Neural crest cell (in vitro differentiated cells): ENCODE measurements at places on chromosomes 5 and 9. TPM values are rescaled to one million over a fixed set of nuclear protein-coding genes. Genes with fewer than 3 reads are reported as not detected.

GRCh38 chr5:96602776-96603175, 59.4 kb upstream of the CAST start:
- peaks cover 2% of the 10 kb centered on the region for H3K27me3 ChIP-seq
- no peak overlapping the region for H3K4me3 ChIP-seq
- peaks cover 14% of the 10 kb centered on the region for H3K4me1 ChIP-seq
- no peak for DNase-seq
- no peak overlapping the region for H3K27ac ChIP-seq

IL7R gene
- 0.11 TPM in 1 of 2 replicates, not detected in the other for total RNA-seq

DNA sequence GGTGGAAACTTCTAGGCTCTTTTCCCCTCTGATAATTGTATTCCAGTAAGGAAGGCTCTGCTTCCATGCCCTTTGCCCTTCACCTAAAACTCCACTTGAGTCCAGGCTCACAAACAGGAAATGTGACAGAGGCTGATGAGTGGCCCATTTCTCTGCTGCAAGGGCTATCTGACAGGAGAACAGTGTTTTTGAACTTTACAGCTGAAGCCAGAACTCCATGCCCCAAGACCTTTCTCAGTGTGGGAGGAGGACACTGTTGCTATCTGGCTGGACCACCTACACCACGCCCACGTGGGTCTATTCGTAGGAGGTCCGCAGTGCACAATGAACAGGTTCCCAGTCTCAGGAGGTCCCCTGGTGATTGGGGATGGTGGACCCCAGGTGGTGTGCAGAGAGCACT, 13.6 kb downstream of the GGTA1 start:
- DNase-seq = no peak
- H3K27ac ChIP-seq = peak overlapping the region; percentile 31
- H3K27me3 ChIP-seq = no peaks in the 10 kb centered on the region
- H3K4me1 ChIP-seq = peaks cover 34% of the 10 kb centered on the region
- no peak overlapping the region for H3K4me3 ChIP-seq

GRCh38 chr9:99235926-99236634, 14.0 kb downstream of the SEC61B start:
- H3K4me3 ChIP-seq = no peak overlapping the region
- H3K4me1 ChIP-seq = peaks cover 5% of the 10 kb centered on the region
- no peak overlapping the region for H3K27ac ChIP-seq
- no peaks in the 10 kb centered on the region for H3K27me3 ChIP-seq
- H3K36me3 ChIP-seq = no peaks in the 10 kb centered on the region

DNA sequence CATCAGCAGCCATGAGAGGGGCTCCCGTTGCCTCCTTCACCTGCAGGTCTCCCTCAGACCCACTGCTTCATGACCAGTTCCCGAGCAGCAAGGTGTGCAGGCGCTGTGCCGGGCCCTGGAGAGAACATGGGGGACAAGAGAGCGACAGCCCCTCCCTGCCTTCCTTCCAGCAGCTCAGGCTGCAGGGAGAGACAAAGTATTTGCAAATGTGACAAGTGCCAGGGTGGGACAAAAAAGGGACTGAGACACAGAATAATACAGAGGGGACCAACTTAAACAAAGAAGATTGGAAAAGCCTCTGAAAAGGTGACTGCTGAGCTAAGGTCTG, 22.5 kb upstream of the VDAC1 start:
- peaks cover 2% of the 10 kb centered on the region for H3K27me3 ChIP-seq
- H3K4me3 ChIP-seq = no peak overlapping the region
- DNase-seq = no peak
- no peaks in the 10 kb centered on the region for H3K36me3 ChIP-seq
- H3K4me1 ChIP-seq = peaks cover 3% of the 10 kb centered on the region

TMCO6 gene
- 25.2 and 27.4 TPM in 2 replicates for total RNA-seq

DNA sequence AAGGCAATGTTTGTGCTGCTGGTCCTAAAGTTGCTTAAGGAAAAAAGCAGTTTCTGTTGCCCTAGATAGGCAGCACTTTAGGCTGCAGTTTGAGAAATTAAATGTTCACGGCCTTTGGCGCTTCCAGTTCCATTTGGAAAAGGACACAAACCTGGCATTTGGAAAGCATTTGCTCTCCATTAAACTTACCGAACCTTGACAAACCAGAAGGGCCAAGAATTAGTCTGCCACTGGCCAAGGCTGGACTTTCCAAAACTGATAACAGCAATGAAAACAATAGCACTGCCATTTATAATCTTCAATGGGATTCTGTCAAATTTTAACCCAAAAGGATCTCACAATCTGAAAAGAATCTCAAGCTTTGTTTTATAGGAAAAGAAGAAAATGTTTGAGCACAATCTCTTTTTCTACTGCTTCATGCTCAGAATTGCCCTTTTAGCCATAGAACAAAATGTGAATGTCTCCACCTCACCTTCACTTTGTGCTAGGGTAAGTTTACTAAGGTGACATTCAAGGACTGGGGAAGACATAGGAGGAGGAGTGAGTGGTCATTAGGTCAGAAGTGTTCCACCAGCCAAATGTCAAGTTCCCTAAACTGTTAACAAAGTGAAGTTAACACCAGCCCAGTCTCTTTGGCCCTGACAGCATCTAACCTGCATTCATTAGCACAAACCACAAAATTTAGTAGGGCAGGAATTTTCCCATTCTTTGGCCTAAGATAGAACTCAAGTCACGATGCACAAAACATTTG, 583.4 kb upstream of the DMAC1 start:
- H3K27ac ChIP-seq = no peak overlapping the region
- H3K4me1 ChIP-seq = no peaks in the 10 kb centered on the region
- no peak for DNase-seq
- H3K27me3 ChIP-seq = no peaks in the 10 kb centered on the region
- peaks cover 8% of the 10 kb centered on the region for H3K36me3 ChIP-seq
- H3K4me3 ChIP-seq = no peak overlapping the region

ITGA1 gene
- total RNA-seq = 2.2 and 3.0 TPM in 2 replicates

GRCh38 chr9:35791297-35791921, at the start of gene NPR2:
NPR2 (plus strand) TSS chr9:35791591; CDS start chr9:35792409, 818 bp downstream.
- DNase-seq = peak; percentile 23
- H3K4me1 ChIP-seq = peaks cover 27% of the 10 kb centered on the region
- no peaks in the 10 kb centered on the region for H3K36me3 ChIP-seq
- H3K27ac ChIP-seq = peak within 1 kb of the TSS; percentile 53

GRCh38 chr5:23675456-23675855, 168.0 kb downstream of the PRDM9 start:
- H3K36me3 ChIP-seq = no peaks in the 10 kb centered on the region
- no peaks in the 10 kb centered on the region for H3K4me1 ChIP-seq
- no peak overlapping the region for H3K4me3 ChIP-seq
- no peaks in the 10 kb centered on the region for H3K27me3 ChIP-seq

TRAF1 gene
- total RNA-seq = 3.5 and 3.8 TPM in 2 replicates

- no peak overlapping the region for H3K4me3 ChIP-seq
- DNase-seq = no peak
- no peaks in the 10 kb centered on the region for H3K27me3 ChIP-seq
- peaks cover 10% of the 10 kb centered on the region for H3K4me1 ChIP-seq
- H3K36me3 ChIP-seq = no peaks in the 10 kb centered on the region
- H3K27ac ChIP-seq = no peak overlapping the region
These were observed 13.9 kb upstream of the FEM1C start for GRCh38 chr5:115558388-115558956.

IFNA13 gene
- not detected in 2 replicates for total RNA-seq

CMYA5 gene
- 0.44 and 0.73 TPM in 2 replicates for total RNA-seq

SLC1A1 gene
- total RNA-seq = 0.89 and 0.96 TPM in 2 replicates

- no peaks in the 10 kb centered on the region for H3K27me3 ChIP-seq
- H3K27ac ChIP-seq = peak overlapping the region; percentile 59
- H3K4me1 ChIP-seq = peaks cover 17% of the 10 kb centered on the region
- no peak overlapping the region for H3K4me3 ChIP-seq
- no peak for DNase-seq
These were observed 174.6 kb upstream of the IL12B start for GRCh38 chr5:159504857-159505304.

GRCh38 chr5:88488130-88488529, 219.5 kb upstream of the TMEM161B start:
- no peak for DNase-seq
- H3K36me3 ChIP-seq = no peaks in the 10 kb centered on the region
- no peak overlapping the region for H3K27ac ChIP-seq
- H3K4me1 ChIP-seq = peaks cover 64% of the 10 kb centered on the region
- H3K27me3 ChIP-seq = no peaks in the 10 kb centered on the region
- H3K4me3 ChIP-seq = no peak overlapping the region

DNA sequence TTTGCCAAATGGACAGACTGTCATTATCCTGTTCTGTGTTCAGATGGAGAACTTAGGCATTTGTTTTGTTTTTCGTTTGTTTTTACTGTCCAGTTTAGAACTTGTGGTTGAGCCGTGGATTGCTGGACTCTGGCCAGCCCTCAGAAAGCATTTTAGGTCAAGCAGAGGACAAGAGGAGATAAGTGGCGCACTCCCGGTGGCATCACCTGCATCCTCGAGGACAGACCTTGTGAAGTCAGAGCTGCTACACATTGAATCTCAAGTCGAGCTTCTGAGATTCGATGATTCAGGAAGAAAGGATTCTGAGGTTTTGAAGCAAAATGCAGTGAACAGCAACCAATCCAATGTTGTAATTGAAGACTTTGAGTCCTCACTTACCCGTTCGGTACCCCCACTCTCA, 8.9 kb downstream of the MTRR start:
- H3K36me3 ChIP-seq = peaks cover 9% of the 10 kb centered on the region
- H3K4me3 ChIP-seq = no peak overlapping the region

GRCh38 chr5:108670591-108671289, 77.0 kb upstream of the FER start:
- H3K36me3 ChIP-seq = no peaks in the 10 kb centered on the region
- H3K27ac ChIP-seq = peak overlapping the region; percentile 91
- H3K4me3 ChIP-seq = peak overlapping the region; percentile 37
- H3K27me3 ChIP-seq = no peaks in the 10 kb centered on the region

CATSPER3 gene
- total RNA-seq = 0.36 and 0.54 TPM in 2 replicates

GRCh38 chr5:109989994-109990722, 300.4 kb downstream of the MAN2A1 start:
- peaks cover 5% of the 10 kb centered on the region for H3K4me1 ChIP-seq
- H3K36me3 ChIP-seq = no peaks in the 10 kb centered on the region
- H3K4me3 ChIP-seq = no peak overlapping the region
- no peaks in the 10 kb centered on the region for H3K27me3 ChIP-seq

LHX3 gene
- total RNA-seq = 0.07 TPM in 1 of 2 replicates, not detected in the other

DTWD2 gene
- 4.6 and 5.1 TPM in 2 replicates for total RNA-seq

- DNase-seq = no peak
- no peak overlapping the region for H3K27ac ChIP-seq
These were observed 11.8 kb upstream of the HEXB start for GRCh38 chr5:74673011-74673790.

DNA sequence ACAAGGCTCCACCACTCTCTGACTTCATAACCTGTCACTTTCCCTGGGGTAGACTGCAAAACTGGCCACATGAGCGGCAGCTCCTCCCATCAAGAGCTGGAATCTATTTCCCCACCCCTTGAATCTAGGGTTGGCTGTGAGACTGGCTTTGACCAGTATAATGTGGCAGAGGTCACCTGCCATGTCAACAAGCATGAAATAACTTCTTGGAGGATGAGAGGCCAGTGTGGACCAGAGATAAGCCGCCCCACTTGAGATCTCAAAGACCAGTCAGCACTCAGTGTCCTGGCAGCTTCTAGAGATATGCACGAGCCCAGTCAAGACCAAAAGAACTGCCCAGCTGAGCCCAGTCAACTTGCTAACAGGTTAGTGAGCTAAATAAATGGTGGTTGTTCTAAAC, 59.0 kb downstream of the MARCHF11 start:
- no peaks in the 10 kb centered on the region for H3K36me3 ChIP-seq
- H3K4me1 ChIP-seq = no peaks in the 10 kb centered on the region
- H3K27ac ChIP-seq = no peak overlapping the region
- no peak overlapping the region for H3K4me3 ChIP-seq

- peak overlapping the region; percentile 8 for H3K4me3 ChIP-seq
- DNase-seq = no peak
- peaks cover 23% of the 10 kb centered on the region for H3K4me1 ChIP-seq
- H3K36me3 ChIP-seq = no peaks in the 10 kb centered on the region
These were observed 2.3 kb upstream of the PTGER4 start for GRCh38 chr5:40677456-40677855.

DNA sequence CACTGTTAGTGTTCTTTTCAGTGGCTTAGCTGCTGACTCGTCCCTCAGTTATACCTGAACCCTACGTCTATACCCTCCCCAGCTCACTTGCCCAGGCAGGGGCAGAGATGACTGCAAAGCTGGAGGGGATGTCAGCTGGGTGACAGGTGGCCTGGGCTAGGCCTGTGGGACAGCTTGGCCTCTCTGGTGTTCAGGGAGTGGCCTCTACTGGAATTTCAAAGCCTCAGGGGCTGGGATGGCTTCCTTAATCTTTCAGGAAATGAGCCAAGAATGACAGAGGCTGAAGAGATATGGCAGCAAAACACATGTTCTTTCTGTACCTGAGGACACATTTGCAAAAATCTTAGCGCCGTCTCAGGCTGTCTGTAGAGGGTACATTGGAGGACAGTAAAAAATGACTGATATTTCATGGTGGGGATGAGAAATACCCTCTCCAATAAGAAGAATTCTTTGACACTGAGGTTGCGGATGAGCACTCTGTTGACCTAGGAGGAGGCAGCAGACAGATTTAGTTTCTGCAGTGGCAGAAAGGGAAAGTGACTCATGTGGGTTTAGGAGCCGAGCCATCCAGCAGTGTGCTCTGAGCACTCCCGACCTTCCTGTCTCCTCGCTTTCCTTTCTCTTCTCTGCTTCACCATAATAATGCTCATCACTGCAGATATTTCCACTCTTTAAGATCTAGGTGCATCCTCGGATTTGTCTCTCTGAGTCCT, 54.4 kb downstream of the ENTREP1 start:
- H3K36me3 ChIP-seq = no peaks in the 10 kb centered on the region
- no peak overlapping the region for H3K4me3 ChIP-seq
- H3K27me3 ChIP-seq = no peaks in the 10 kb centered on the region

DNA sequence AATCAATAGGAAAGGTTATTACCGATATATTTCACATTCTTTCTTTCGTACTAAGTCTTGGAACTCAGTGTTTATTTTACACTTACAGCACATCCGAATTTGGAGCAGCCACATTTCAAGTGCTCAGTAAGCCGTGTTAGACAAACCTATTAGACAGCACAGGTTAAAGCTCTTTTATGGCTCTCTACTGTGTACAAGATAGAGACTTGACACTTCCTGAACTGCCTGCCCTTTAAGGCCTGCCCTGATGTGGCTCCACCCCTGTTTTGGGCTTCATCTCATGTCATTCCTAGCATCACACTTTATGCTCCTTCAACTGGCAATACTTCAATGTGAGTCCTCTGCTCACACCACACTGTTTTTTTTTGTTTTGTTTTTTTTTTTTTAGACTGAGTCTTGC, 23.5 kb upstream of the SUSD1 start:
- peaks cover 13% of the 10 kb centered on the region for H3K36me3 ChIP-seq
- H3K4me3 ChIP-seq = no peak overlapping the region
- DNase-seq = no peak
- no peak overlapping the region for H3K27ac ChIP-seq
- no peaks in the 10 kb centered on the region for H3K27me3 ChIP-seq

NIPAL4 gene
- total RNA-seq = not detected in 2 replicates

- peaks cover 31% of the 10 kb centered on the region for H3K4me1 ChIP-seq
- H3K27me3 ChIP-seq = no peaks in the 10 kb centered on the region
- H3K4me3 ChIP-seq = no peak overlapping the region
- H3K27ac ChIP-seq = no peak overlapping the region
These were observed 147.2 kb downstream of the PCSK1 start for GRCh38 chr5:96285823-96286222.
